Fibroblast of villous mesenchyme (primary cell): ENCODE measurements at places on chromosomes 4 and X.

DNA sequence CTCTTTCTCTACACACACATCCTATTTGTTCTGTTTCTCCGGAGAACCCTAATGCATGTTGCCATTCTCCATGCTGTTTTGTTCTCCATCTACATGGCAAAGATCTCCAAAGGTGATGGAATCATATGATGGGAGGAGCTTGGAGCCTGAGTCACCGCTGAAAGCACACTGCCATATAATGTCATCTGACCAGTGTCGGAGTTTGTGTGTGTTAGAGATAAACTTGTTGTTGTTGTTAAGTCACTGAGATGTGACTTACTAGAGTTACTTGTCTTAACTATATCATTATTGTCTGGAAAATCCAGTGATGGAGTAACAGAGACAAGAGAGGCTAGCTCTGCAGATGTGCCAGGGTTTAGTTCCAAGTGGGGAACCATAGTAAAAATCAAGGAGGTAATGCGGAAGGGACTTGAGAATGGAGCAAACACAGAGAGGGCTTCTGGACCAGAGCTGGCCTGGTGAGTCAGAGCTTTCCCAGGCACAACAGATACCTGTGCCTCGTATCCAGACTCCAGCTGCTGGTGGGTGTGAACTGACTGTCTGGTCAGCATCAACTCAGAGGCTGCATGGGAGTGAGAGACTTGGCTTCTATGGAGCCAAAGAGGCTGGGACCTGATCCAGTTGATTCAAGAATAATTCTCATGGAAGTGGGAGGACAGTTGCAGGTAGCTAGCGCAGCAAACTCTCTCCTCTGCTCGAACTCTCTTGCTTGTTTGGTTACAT, 30.6 kb upstream of the CCKAR start:
- DNase-seq = peak; percentile 10

- DNase-seq = no peak
These were observed 6.7 kb upstream of the SPON2 start for GRCh38 chr4:1179089-1179441.

DNA sequence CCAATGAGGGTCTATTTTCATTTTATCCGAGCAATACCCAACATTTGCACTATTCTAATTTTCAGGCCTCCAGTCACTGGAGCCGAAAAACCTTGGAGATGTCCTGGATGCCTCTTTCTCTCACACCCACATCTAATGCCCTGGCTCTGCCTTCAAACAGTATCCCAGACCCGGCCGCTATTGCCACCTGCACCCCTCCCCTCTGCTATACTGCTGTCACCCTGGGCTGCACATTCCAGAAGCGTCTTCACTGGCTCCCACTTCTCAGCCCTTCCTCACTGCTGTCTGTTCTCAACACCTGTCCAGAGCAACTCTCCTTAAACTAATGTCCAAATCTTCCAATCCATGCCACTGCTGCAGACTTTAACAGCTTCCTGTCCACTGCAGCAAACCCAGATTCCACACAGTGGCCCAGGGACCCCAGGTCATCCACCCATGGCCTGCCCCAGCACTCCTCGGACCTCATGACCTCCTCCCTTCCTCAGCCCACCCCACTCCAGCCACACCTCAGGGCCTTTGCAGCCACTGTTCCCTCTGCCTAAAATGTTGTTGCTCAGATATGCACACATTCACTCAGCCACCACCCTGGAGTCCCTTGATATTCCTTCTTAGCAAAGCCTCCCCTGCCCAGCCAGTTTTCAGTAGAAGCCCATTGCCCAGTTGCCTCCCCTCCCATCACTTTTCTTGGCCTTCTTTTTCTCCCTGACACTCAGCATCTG, 30.5 kb upstream of the PPP2R2C start:
- no peak for DNase-seq

DNA sequence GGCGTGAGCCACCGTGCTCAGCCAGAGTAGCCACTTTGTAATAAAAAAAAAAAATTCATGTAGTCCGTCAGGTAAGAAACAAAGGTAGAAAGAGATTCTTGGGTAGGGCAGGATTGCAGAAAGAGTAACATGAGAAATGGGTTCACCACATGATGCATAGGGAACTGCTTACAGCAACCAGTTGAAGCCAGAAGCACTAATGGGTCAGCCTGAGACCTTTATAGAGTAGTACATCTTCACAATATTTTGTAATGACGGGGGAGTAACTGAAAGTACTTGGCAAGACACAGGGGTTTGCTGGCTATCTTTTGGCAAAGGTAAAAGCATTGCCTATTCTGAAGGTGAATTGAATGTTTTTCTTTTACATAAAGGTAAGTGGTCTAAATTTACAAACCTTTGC, 29.1 kb downstream of the FAM193A start:
- DNase-seq = no peak

GRCh38 chr4:119233750-119234149, 21.2 kb downstream of the USP53 start:
- DNase-seq = peak; percentile 42

GRCh38 chr4:36255577-36255976, 11.3 kb upstream of the ARAP2 start:
- DNase-seq = no peak

- no peak for DNase-seq
These were observed 90.5 kb downstream of the PJA1 start for GRCh38 chrX:69074726-69075125.

DNA sequence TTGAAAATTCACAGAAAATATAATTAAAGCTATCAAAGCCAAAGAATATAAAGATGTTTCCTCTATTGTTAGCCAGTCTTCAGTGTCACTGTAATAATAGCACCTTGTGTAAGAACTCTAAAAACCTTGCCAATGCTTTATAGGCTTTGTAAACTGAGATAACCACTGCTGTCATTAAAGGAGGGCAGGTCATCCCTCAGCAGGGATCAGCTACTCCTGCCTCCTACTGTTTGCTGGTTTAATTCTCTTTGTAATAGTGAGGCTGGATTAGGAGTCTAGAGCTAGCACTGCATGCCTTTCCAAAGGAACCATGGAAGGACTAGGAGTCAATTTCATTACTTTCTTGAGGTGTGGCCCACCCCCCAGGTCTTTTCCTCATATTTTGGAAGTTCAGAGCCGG, 46.2 kb downstream of the FHIP1A start:
- no peak for DNase-seq

DNA sequence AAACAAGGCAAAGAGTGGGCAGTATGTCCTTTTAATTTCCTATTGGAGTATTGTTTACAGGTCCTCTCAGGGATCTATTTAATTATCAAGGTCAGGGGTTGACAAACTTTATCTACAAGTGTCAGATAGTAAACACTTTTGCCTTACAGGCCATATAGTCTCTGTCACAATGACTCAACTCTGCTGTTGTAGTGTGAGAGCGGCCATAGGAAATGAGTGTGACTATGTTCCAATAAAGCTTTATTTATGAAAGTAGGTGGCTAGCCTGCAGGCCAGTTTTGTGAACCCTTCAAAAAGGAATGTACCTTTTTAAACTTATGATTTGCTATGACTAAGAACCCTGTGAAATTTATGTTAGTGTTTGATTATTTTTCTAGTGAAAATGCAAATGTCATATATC, 156.1 kb downstream of the GPAT3 start:
- DNase-seq = peak; percentile 4

- no peak for DNase-seq
These were observed 49.5 kb downstream of the SEPSECS start for GRCh38 chr4:25110527-25111329.

GRCh38 chr4:78864405-78865024, 74.7 kb downstream of the PAQR3 start:
- peak; percentile 89 for DNase-seq

DNA sequence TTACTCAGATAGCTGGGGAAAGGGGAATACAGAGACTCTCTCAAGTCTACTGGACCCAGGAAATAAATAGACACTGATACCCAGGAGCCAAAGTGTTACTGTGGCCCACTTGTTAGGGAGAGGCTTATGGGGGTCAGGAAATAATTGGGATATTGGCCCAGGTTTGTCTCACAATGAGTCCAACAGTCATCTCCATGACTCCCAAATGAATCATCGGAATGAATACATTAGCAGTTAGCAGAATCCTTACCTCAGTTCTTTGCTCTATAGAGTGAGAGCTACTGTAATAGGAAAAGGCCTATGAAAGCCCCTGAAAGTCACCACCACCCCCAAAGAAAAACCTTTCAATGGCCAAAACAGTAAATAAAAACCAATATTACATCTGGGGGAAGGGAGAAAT, 42.4 kb upstream of the ARHGEF6 start:
- DNase-seq = no peak

GRCh38 chr4:157521906-157522305, 301.4 kb downstream of the GRIA2 start:
- DNase-seq = no peak

- DNase-seq = no peak
These were observed 2.2 kb upstream of the SRD5A3 start for GRCh38 chr4:55343887-55344286.

GRCh38 chr4:102580463-102580842, 79.3 kb downstream of the NFKB1 start:
- no peak for DNase-seq

DNA sequence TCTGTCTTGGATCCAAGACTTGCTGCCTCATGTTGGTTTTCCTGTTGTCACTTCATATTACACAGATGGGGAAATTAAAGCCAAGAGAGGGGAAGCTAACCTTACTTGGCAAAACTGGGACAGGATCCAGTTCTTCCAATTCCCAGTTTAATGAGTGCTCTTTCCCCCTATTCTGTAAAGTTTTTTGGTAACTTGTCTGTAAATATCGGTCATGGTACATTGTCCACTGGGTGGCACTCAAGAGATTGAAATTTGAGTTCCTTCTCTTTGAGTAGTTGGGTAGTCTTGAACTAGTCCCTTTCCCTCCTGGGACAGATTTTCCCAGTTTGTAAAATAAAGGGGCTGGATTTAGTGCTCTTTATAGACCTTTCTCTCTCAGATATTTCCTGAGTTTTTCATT, 12.4 kb upstream of the EOLA2 start:
- peak; percentile 62 for DNase-seq

DNA sequence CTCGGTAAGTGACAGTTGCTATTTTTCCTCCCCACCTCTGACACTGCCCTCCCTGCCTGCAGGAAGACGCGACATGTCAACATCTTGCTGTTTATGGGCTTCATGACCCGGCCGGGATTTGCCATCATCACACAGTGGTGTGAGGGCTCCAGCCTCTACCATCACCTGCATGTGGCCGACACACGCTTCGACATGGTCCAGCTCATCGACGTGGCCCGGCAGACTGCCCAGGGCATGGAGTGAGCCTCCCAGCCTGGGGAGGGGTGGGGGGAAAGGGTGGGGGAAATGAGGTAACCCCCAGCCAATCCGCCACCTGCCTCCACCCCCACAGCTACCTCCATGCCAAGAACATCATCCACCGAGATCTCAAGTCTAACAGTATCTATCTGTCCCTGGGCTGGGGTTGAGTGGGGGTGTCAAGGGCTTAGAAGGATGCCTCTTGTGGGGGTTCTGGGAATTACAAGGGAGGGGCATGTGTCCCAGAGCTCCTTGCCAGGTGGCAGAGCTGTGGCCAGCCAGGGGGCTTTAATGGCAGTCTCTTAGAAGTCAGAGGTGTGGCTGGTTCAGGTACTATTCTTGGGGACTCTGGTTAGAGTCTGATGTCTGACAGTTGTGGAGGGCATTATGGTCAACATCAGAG, 7.8 kb downstream of the ARAF start:
- DNase-seq = no peak

- DNase-seq = no peak
These were observed 1291.0 kb downstream of the ARAP2 start for GRCh38 chr4:34953145-34953799.

- no peak for DNase-seq
These were observed 258.9 kb downstream of the TENM3 start for GRCh38 chr4:182502064-182502463.

- DNase-seq = no peak
These were observed 9.2 kb upstream of the BMP3 start for GRCh38 chr4:81021142-81021944.

DNA sequence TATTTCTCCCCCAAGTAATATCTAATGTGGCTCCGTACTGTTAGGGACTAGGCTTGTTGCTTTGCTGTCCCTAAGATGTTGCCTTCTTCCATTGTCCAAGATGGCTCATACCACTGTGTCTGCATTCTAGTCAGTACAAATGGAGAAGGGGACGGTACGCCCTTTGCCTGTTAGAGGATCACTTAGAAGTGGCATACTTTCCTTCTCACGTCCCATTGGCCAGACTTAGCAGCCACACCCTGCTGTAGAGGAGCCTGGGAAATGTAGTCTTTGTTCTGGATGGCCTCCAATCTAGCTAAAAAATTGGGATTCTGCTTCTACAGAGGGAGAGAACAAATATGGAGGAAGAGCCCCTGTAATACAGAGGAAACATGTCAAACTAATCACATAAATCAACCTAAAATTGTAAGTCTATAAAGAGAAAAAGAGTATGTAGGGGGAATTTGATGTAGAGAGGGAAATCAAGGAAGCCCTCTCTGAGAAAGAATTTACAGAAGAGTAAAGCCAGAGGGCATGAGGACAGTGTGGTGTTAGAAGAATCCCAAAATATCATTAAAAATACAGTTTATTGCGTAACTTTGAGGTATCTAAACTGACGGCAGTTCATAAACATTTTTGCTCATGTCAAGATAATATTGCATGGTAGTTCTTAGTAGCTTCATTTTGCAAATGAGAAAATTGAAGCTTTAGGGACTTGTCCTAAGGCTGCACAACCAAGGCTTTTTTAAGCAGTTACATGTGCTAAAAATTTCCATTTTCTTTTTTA, 15.1 kb downstream of the PRIMPOL start:
- DNase-seq = peak; percentile 59

GRCh38 chr4:115906428-115906827, 793.0 kb upstream of the NDST4 start:
- no peak for DNase-seq

GRCh38 chrX:30748342-30748960, 95.2 kb downstream of the GK start:
- DNase-seq = peak; percentile 13

- DNase-seq = peak; percentile 43
These were observed 155.7 kb downstream of the SNCA start for GRCh38 chr4:89681219-89681618.

DNA sequence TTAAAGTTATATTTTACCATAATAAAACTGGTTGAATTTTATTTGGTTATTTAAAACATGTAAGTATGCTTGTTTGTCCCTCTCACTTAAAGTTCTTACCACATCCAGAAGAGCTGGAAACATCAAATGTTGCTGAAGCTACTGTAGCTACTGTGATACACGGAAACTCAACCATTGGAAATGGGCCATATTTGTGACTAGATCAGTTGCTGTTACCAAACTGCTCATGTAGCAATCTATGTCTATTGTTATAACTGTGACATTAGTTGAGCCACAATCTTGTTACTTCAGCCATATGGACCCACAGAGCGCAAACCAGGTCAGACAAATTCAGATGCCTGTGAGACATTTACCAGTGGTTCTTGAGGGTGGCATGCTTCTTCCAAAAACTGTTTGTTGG, 41.6 kb downstream of the NDNF start:
- DNase-seq = peak; percentile 10

- peak; percentile 10 for DNase-seq
These were observed 458.1 kb downstream of the STIM2 start for GRCh38 chr4:27318740-27319139.

GRCh38 chr4:85268188-85268587, 206.8 kb upstream of the ARHGAP24 start:
- no peak for DNase-seq

DNA sequence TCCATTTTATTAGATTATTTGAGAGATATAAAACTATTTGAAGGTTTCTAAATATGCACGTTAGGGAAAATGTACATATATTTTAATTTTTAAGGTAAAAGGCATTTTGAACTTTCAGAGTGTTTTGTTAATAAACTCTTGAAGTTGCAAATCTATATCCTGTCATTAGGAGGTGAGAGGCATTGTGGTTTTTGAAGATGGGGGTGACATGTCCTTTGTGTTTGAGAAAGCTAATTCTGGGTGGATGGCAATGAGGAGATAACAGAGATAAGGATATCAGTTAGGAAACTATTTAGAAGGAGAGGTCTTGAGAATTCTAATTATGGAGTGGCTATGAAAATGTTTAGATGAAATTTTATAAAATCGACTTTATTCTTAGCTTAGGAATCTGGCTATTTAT, 6.1 kb downstream of the STIM2 start:
- no peak for DNase-seq
